K562 (cell line): ENCODE measurements at places on chromosomes 13 and 19. TPM values are rescaled to one million over a fixed set of nuclear protein-coding genes. Genes with fewer than 3 reads are reported as not detected.
A peak's percentile ranks its signal among the peaks of the same experiment; 100 is the strongest.

RPL36 gene
- polyA plus RNA-seq: 1,530 and 1,653 TPM in 2 replicates

LMTK3 gene
- 2.8 and 3.3 TPM in 2 replicates for polyA plus RNA-seq

DNA sequence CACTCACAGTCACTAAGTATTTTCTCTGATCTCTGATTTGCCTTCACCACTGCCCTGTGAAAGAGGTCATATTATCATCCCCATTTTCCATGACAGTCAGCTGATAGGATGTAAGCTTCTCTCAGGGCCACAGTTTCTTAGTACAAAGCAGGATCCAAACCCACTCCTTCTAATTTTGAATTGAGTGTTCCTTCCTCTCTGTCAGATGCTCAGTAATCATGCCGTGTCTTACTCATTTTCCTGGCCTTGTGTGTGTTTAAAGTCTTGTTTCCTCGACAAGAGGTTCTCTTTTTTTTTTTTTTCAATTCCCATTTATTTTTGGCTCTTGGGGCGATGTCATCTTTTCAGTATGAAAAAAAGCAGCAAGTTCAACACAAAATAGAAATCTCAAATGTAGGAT, 72.3 kb downstream of the NAA16 start:
- no peak for DNase-seq

TDRD3 gene
- 7.6 and 8.0 TPM in 2 replicates for polyA plus RNA-seq

GRCh38 chr13:100128838-100129237, 39.9 kb downstream of the PCCA start:
- DNase-seq: no peak

DNA sequence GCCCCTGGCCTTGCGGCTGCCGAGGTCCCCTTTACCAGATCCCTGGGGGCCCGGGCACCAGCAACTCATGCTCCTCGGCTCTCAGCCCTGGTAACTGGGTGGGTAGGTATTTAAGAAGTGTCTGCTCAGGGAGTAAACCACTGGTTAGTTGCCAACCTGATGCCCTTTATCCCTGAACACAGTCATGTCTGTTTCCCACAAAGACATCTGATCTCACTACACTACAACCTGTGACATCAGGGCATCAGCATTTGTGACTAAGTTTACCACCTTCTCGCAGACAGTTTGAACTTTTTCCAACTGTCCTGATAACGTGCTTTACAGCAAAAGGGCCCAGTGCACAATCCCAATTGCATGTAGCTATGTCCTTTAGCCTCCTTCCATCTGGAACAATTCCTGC, 22.0 kb downstream of the GGACT start:
- no peak for DNase-seq

DNA sequence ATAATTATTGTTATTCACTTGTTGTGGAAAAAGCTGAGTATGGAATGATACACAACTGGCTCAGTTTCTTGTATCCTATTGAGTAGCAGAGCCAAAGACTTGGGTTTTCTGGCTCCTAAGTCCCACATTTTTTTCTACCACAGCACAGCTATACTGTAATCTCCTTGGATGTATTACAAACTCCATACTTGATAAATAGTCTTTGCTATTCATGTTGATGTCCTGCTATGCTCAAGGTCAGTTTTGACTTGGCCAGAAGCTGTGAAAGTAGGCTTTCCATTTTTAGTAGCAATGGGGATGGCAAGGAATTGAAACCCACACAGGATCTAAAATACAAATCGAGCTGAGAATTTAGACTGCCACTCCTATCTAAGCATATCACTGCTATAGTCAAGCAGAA, 79.1 kb downstream of the B3GLCT start:
- DNase-seq: no peak

- no peak for DNase-seq
Observed at GRCh38 chr19:16830679-16831078, 1.5 kb downstream of the SIN3B start.

GRCh38 chr13:92256211-92256610, 857.8 kb downstream of the GPC5 start:
- no peak for DNase-seq

DNA sequence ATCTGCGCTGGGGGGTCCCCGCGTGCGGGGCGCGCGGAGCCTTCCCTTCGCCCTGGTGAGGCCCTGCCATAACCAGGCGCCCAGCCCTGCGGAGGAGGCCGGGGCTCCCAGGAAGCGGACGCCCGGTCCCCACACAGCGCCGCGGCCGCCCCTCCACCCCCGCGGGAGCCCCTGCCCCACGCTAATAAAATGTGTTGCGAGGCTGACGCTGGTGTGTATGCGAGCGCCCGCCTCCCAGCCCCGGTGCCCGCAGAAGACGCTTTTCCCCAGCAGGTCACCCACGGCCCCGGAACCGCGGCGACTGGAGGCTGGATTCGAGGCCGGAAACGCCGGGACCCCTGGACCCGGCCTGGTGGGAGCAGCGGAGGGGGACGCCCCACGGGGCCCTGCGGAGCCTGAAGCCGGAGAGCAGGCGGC, 12.1 kb upstream of the CDC34 start:
- DNase-seq: no peak

GRCh38 chr19:41321600-41322270, 11.8 kb downstream of the CCDC97 start:
- peak; percentile 65 for DNase-seq

- DNase-seq: no peak
Observed at GRCh38 chr13:25771641-25772478, 280.0 kb downstream of the SHISA2 start.

DNA sequence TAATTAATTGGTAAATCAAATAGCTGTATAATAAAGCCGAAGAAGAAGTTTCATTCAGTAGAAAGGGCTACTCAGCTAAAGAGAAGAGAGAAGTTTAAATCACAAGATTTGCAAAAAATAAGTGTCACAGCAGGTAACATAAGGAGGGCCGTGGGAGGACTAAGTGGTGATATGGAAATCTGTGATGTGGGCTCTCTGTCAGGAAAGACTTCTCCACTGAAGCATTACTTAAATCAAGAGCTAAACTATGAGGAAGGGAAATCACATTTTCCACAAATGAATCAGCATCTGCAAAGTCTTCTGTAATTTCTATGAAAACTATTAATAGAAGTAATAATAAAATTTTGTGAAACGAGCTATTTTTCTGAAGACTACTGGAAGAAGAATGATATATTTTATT, 153.8 kb downstream of the PCDH9 start:
- DNase-seq: no peak

SIN3B gene
- polyA plus RNA-seq: 29.5 and 30.6 TPM in 2 replicates

RAX2 gene
- not detected in 2 replicates for polyA plus RNA-seq

GRCh38 chr13:68745502-68745901, 1362.1 kb upstream of the ATXN8OS start:
- no peak for DNase-seq

- DNase-seq: peak; percentile 29
Observed at GRCh38 chr13:66492479-66492878, 737.7 kb downstream of the PCDH9 start.

ERICH6B gene
- polyA plus RNA-seq: not detected in 2 replicates

FBL gene
- 672 and 721 TPM in 2 replicates for polyA plus RNA-seq

HCN2 gene
- polyA plus RNA-seq: 0.86 and 1.2 TPM in 2 replicates

DNA sequence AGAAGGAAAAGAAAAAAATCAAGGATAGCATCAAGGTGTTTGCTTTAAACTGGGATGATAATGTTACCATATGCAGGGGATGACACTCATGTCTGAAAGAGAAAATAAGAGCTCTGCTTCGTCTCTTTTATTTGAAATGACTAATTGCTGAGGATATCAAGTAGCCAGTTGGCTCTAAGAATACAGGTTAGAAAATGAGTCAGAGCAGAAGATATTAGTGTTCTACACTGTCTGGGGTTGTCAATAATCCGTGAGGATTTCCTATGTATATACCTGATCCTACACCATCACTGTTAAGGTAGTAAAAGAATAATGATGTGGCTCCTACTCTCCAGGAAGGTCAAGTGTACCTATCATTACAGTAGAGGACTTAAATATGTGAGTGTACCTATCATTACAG, 562.5 kb downstream of the GPC6 start:
- DNase-seq: no peak

- DNase-seq: no peak
Observed at GRCh38 chr19:31254180-31254551, 95.1 kb downstream of the TSHZ3 start.

DNA sequence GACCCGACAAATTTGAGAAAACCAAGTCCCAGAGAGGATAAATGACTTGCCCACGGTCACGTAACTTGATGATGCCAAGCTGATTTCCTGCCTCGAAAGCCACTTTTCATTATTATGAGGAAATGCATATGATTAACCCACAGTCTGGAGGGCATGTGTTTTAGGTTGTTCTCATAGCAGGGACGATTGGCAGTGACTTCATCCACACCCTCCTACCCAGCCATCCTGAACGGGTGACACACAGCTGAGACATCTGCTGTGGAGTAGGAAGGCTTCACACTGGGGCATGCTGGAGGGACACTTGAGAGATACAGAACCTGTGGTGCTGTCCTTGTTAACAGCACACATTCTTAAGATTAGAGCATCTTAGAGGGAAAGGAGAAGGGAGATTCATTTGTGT, 65.4 kb upstream of the WDFY2 start:
- DNase-seq: no peak

- peak; percentile 24 for DNase-seq
Observed at GRCh38 chr13:112510002-112510780, 77.8 kb downstream of the TUBGCP3 start.

DNA sequence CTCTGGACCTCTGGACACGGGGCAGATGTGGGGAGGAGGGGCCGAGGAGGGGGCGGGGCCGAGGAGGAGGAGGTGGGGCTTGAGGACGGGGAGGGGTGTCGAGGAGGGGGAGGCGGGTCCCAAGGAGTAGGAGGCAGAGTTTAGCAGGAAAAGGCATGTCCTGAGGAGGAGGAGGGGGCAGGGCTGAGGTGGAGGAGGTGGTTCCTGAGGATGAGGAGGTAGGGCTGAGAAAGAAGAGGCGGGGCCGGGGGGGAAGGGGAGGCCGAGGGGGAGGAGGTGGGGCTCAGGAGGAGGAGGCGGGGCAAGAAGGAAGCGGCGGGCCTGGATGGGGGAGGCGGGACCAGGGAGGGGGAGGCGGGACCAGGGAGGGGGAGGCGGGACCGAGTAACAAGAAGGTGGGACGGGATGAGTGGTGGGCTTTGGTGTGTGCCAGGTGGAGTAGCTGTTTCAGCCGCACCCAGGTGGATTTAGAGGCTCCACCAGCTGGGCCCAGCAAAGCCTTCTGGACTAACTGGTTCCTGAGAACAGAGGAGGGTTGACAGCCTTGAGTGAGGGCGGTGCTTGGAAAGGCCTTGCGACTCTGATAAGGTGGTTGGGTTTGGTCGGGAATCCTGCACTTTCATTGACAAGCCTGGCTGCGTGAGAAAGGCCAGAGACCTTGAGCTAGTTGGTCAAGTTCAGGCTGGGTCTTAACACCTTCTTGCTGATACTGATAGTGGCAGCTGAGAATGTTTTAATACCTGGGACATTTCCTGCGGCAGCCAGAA, 7.7 kb downstream of the TECR start:
- peak; percentile 93 for DNase-seq
